HFF-Myc (cell line): ENCODE measurements at places on chromosomes 2 and 18.

DNA sequence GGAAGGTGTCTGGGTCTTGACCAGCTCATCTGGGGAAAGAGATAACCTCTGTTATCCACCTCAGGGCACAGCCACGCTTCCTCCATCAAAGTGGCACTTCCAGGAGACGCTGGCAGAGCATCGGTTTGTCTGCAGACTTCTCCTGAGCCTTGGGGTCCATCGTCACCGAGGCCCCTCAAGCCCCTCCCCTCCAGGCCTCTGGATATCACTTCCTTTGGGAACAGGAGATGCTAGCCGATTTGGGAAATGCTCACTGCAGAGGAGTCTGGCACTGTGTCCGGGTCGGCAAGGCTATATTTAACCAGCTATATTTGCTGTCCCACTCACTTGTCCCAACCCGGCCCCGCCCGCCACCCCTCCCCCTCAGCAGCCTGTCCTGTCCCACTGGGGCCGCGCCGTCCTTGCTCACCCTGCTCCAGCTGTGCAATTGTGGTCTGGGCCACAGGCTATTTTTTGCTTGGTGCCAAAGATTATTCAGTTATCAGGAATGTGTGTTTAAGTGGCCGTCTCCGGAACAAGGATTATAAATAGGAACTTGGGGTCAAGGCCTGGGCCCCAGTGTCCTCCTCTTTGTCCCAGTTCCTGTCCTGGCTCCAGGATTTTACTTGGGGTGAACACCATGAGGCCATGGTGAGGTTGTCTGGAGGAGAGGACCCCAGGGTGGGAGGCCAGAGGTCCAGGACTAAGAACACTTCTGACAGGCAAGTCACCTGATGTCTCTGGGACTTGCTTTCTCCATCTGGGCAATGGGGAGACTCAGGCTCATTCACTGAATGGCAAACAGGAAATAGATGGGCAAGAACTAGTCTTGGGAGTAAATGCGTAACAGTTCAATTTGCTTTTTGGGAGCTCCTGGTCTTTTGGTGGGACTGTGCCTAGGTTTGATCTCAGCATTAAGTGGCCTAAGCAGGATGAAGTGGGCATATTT, 263.6 kb downstream of the DYSF start:
- DNase-seq, result peak; percentile 81

GRCh38 chr2:172811027-172811426, 75.4 kb downstream of the RAPGEF4 start:
- DNase-seq, result no peak

- no peak for DNase-seq
Observed at GRCh38 chr2:150491430-150491829, 4.0 kb upstream of the RND3 start.

DNA sequence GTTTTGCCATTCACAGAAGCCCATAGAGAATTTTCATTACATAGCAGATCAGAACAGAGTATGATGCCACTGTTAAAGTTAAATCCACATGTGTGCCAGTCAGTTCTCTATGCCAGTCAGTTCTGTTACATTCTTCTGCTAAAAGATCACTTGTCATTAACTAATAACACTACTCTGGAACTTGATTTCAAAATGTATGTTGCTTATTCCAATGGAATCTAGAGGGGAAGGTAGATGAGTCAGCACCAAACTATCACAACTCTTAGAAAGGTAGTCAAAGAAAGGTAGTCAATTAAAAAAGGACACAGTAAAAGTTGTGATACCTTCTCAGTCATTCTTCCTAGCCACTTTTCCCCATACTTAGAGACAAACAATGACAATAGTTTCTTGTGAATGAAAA, 1214.4 kb downstream of the LRP1B start:
- DNase-seq, result no peak

DNA sequence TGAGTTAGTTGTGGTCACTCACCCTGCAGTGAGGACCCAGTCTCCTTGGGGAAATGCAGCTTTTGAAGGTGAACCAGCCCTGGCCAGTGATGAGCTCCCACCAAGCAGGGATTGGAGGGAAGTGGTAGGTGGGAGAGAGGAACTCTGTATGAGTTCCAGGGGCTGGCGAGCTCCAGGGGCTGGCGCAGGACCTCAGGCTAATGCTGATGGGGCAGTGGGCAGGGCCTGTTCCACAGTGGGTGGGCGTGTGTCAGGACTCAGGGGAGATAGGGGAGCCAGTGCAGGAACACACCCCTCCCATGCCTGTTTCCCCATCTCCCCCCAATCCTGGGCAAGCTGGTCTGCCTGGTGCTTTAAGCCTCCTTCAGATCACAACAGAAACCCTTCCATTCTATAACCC, 208.4 kb downstream of the DYSF start:
- no peak for DNase-seq

- no peak for DNase-seq
Observed at GRCh38 chr18:34121200-34121721, 103.5 kb downstream of the NOL4 start.

- no peak for DNase-seq
Observed at GRCh38 chr2:108908713-108909070, 80.3 kb downstream of the EDAR start.

- DNase-seq, result no peak
Observed at GRCh38 chr2:206707164-206707701, 11.0 kb downstream of the DYTN start.

GRCh38 chr2:146602383-146602782, 1242.4 kb upstream of the ACVR2A start:
- no peak for DNase-seq

DNA sequence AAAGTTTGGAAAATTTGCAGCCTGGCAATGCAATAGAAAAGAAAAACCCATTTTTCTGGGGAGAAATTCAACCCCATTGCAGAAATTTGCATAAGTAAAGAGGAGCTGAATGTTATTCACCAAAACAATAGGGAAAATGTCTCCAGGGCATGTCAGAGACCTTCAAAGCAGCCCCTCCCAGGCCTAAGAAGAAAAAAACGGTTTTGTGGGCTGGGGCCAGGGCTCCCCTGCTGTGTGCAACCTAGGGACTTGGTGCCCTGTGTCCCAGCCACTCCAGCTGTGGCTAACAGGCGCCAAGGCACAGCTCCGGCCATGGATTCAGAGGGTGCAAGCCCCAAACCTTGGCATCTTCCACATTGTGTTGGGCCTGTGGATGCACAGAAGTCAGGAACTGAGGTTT, 224.5 kb downstream of the TXNL1 start:
- no peak for DNase-seq

GRCh38 chr18:65487569-65487968, 263.2 kb upstream of the CDH7 start:
- DNase-seq, result no peak
